IPS DF 6.9 (cell line): ENCODE measurements at places on chromosomes 4 and X.

- H3K27ac ChIP-seq, result no peak overlapping the region
- no peak for DNase-seq
- no peak overlapping the region for H3K4me3 ChIP-seq
- H3K27me3 ChIP-seq, result no peaks in the 10 kb centered on the region
- H3K4me1 ChIP-seq, result no peaks in the 10 kb centered on the region
Observed at GRCh38 chr4:109067508-109068235, 234.8 kb downstream of the COL25A1 start.

- DNase-seq, result no peak
- no peaks in the 10 kb centered on the region for H3K36me3 ChIP-seq
- no peak overlapping the region for H3K4me3 ChIP-seq
- no peaks in the 10 kb centered on the region for H3K4me1 ChIP-seq
Observed at GRCh38 chrX:26234177-26234576, 18.2 kb downstream of the MAGEB5 start.

DNA sequence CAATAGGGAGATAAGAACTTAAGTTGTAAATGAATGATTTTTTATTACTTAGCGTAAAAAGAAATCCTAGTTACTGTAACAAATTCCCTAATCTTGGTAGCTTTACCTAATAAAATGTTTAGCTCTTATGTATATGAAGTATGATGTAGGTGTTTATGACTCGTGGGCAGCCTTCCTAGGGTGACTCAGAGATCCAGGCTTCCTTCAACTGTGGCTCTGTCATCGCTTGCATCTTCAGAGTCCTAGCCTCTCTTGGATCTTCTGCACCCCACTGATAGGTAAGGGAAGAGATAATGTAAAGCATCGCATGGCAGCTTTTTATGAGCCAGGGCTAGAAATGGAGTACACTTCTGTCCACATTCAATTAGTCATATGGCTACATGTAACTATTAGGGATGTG is 165.6 kb upstream of the GLRA2 start:
- H3K4me3 ChIP-seq, result no peak overlapping the region
- DNase-seq, result no peak
- H3K27ac ChIP-seq, result no peak overlapping the region
- H3K4me1 ChIP-seq, result no peaks in the 10 kb centered on the region
- no peaks in the 10 kb centered on the region for H3K36me3 ChIP-seq

GRCh38 chr4:37666625-37667071 is 19.5 kb downstream of the RELL1 start:
- H3K27ac ChIP-seq, result no peak overlapping the region
- H3K27me3 ChIP-seq, result no peaks in the 10 kb centered on the region; the same call in 1 of the 2 replicates
- no peak for DNase-seq
- peaks cover 4% of the 10 kb centered on the region; the same call in 1 of the 2 replicates for H3K4me1 ChIP-seq

DNA sequence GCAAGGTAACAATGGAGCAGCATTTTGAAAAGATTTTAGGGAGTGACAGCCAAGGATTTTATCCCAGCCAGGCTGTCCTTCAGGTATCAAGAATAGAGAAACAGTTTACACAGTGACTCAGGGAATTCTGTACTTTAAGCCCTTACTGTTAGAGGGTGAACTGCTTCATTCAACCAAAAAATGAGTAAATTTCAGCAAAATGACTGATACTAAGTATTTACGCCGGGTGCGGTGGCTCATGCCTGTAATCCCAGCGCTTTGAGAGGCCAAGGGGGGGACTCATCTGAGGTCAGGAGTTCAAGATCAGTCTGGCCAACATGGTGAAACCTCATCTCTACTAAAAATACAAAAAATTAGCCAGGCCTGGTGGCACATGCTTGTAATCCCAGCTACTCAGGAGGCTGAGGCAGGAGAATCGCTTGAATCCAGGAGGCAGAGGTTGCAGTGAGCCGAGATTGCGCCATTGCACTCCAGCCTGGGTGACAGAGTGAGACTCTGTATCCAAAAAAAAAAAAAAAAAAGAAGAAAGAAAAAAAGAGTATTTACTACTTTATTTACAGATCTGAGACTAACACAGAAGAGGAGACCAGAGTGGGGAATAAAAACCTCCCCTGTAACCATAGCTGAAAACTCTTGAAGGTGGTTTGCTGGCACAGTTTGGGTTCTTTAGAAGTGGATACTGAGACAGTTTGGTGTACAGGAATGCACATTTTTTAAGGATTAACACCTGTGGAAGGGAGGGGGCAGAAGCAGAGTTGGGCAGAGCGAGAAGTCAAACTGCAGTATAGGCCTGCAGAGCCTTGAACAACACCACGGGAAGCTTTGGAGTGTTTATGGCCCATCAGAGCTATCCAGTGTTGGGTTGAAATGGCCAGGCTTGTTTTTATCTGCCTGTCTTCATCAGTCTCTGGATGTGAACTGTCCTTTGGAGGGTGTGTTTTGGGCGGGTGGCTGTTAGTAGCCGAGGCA is 40.5 kb downstream of the TMEM131L start:
- H3K4me3 ChIP-seq, result no peak overlapping the region
- no peaks in the 10 kb centered on the region for H3K36me3 ChIP-seq
- DNase-seq, result no peak
- 0 out of 2 replicates have a peak, but pooled peaks cover 1% of the 10 kb centered on the region for H3K4me1 ChIP-seq

DNA sequence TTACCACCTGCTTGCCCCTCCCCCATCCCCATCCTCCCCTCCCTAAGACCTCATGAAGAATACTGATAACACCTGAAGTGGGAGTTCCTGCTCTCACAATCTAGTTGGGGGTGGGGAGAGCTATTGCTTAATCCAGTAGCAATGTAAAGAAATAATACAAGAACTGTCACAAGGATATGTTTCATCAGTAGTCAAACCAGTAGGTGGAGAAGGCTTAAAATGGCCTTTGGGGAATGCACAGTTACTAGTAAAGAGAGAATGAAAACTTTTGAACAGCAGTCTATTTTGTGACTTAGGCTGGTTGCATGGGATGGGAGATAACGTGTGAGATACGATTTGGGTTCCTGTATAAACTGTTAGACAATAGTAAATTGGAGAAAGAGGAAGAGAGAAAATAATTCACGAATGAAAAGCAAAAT is 6.0 kb downstream of the GALNT7 start:
- H3K27me3 ChIP-seq, result no peaks in the 10 kb centered on the region
- H3K4me3 ChIP-seq, result no peak overlapping the region

GRCh38 chrX:150410513-150410912 is 47.4 kb downstream of the MAMLD1 start:
- H3K4me1 ChIP-seq, result no peaks in the 10 kb centered on the region
- DNase-seq, result no peak
- no peak overlapping the region for H3K27ac ChIP-seq
- no peaks in the 10 kb centered on the region for H3K36me3 ChIP-seq
- no peak overlapping the region for H3K4me3 ChIP-seq
- H3K27me3 ChIP-seq, result no peaks in the 10 kb centered on the region

DNA sequence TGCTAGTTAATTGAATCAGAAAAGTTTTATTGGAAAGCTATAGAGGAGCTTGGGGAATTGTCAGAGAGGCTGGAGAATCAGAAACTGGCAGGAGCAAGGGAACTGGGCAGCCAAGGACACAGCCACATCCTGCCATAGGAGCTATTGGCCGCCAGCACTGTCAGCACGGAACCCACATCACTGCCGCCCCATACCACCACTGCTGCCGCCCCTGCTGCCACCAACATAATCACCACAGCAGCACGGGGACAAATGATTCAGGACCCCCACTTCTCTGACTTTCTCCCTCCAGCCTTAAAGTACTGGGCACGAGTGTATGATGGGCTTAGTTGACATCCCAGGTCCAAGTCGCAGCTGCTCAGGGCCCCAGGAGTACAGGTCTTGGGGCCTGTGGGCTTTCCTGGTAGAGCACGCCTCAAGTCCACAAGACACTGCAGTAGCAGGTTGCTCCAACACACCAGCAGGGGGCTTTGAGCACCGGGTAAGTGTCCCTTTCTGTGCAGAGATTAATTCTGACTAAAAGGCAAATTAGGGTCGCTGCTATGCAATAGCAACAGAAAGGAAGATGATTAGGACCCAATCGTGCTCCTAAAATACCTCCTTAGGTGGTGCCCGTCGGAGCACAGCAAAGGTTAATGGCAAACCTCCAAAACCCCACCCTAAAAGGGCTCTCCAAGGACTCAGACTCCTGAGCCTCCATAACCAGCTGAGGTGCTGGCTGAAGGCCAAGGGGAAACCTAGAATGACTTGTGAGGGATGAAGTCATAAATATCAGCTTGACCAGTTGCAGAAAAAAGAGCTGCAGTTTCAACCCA is 6.9 kb downstream of the PJA1 start:
- H3K36me3 ChIP-seq, result peaks cover 4% of the 10 kb centered on the region; the same call in 1 of the 2 replicates
- DNase-seq, result no peak
- peaks cover 1% of the 10 kb centered on the region for H3K4me1 ChIP-seq
- H3K27ac ChIP-seq, result no peak overlapping the region
- no peaks in the 10 kb centered on the region for H3K27me3 ChIP-seq
- no peak overlapping the region for H3K4me3 ChIP-seq

GRCh38 chr4:109368661-109369060 is 65.0 kb upstream of the SEC24B start:
- no peak overlapping the region for H3K27ac ChIP-seq
- no peaks in the 10 kb centered on the region for H3K27me3 ChIP-seq
- no peaks in the 10 kb centered on the region for H3K36me3 ChIP-seq
- no peaks in the 10 kb centered on the region for H3K4me1 ChIP-seq
- DNase-seq, result no peak
- no peak overlapping the region for H3K4me3 ChIP-seq

DNA sequence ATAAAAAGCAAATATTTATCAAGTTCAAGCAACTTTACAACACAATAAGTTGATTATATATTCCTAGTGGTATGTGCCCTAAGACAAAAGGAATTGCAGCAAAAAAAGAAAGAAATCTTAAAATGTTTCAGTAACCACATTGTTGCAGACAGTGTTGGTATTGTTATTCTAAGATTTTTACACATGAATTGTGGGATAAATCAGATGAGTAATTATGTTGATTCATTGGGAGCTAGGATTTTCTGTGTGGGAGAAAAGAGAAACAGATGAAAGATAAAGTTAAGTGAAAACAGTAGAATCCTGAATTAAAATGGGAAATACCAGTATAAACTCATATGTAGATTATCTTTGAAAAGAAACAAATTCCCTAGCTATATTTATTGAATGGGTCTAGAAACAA is 362.4 kb downstream of the PPP3CA start:
- no peaks in the 10 kb centered on the region for H3K36me3 ChIP-seq
- H3K27me3 ChIP-seq, result no peaks in the 10 kb centered on the region
- H3K4me1 ChIP-seq, result no peaks in the 10 kb centered on the region
- H3K4me3 ChIP-seq, result no peak overlapping the region

DNA sequence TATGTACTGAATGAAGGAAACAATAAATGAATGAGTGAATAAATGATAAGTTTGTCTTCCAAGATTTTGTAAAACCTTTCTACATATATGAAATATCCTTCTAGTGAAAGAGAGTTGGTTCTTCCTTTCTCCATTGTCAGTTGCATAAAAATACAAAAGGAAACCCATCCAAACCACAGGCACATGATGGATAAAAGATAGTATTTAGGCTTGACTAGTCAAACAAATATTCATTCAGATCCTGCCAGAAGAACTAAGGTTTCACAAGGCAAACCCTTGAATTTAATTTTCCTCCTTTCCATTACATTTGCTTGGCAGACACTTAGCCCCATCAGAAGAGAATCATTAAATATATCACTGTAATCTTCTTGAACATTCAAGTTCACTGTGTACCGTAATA is 208.4 kb downstream of the COL25A1 start:
- H3K27me3 ChIP-seq, result no peaks in the 10 kb centered on the region; the same call in 1 of the 2 replicates
- no peak overlapping the region for H3K4me3 ChIP-seq
- H3K4me1 ChIP-seq, result no peaks in the 10 kb centered on the region

DNA sequence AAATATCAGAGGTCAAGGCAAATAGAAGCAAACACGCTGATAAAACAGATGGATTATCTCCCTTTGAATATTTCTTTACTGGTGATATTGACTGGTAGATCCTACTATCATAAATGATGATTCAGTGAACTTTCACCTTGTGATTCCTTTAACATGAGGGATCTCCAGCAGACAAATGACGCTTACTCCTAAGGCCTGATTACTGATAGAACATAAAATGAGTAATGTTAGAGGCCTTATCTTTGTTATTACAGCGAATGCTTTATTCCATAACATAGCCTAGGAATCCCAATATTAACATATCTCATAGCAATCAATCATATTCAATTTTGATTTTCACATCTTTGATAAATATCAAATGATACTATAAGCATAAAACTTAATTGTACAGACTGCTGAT is 152.3 kb downstream of the SLC10A7 start:
- no peaks in the 10 kb centered on the region for H3K4me1 ChIP-seq
- H3K27ac ChIP-seq, result no peak overlapping the region
- H3K4me3 ChIP-seq, result no peak overlapping the region
- H3K27me3 ChIP-seq, result no peaks in the 10 kb centered on the region

- DNase-seq, result no peak
- no peak overlapping the region for H3K27ac ChIP-seq
- H3K4me3 ChIP-seq, result no peak overlapping the region
- H3K27me3 ChIP-seq, result no peaks in the 10 kb centered on the region
- H3K36me3 ChIP-seq, result no peaks in the 10 kb centered on the region
Observed at GRCh38 chr4:61545902-61546480, 345.9 kb downstream of the ADGRL3 start.
